Activated naive CD4-positive, alpha-beta T cell treated with anti-CD3 and anti-CD28 coated beads for 36 hours (primary cell): ENCODE measurements at places on chromosomes 5 and 9. TPM values are rescaled to one million over a fixed set of nuclear protein-coding genes. Genes with fewer than 3 reads are reported as not detected.

GRCh38 chr5:10262121-10262774 is 12.2 kb downstream of the CCT5 start:
- peaks cover 55% of the 10 kb centered on the region for H3K36me3 ChIP-seq
- H3K4me1 ChIP-seq = peaks cover 15% of the 10 kb centered on the region
- H3K4me3 ChIP-seq = no peak overlapping the region
- no peaks in the 10 kb centered on the region for H3K27me3 ChIP-seq

DNA sequence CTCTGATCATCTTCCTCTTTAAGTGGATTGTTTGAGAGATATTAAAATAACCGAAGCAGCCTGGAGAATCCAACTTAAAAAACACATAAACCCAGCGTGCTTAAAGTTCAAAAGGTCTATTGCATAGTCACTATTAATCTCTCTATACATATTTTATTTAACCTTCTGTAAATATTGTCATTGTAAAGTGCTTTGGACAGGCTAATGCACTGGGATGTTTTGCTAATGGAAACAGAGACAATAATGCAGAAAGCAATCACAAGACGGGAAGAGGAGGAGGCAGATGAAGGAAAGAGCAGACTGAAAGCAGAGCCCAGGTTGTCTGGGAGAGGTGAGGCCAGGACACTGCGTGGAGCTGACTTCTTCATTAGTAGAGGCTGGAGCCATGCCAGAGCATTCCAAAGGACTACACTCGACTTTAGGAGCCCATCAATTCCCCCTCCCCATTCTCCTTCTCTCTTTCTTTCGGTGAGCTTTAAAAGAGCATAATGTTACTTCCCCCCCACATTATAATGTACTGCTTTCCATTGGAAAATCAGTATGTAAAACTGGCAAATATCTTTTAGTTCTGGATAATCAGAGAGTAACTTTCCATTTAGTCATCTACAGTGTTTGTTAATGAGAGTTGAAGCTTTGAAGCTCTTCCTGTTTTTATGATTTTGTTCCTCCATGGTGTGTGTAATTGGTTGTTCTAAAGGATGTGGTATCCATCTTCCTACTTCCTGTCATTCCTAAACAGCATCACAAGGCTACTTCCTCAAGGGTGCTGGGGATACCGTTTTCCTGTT is 307.3 kb upstream of the MPDZ start:
- no peak overlapping the region for H3K27ac ChIP-seq
- no peaks in the 10 kb centered on the region for H3K4me1 ChIP-seq
- H3K27me3 ChIP-seq = no peaks in the 10 kb centered on the region
- no peaks in the 10 kb centered on the region for H3K36me3 ChIP-seq
- no peak for DNase-seq

- H3K27me3 ChIP-seq = no peaks in the 10 kb centered on the region
- peaks cover 1% of the 10 kb centered on the region for H3K36me3 ChIP-seq
- DNase-seq = no peak
- no peak overlapping the region for H3K4me3 ChIP-seq
Measured at GRCh38 chr5:8905021-8905420, 640.9 kb downstream of the SEMA5A start.

DNA sequence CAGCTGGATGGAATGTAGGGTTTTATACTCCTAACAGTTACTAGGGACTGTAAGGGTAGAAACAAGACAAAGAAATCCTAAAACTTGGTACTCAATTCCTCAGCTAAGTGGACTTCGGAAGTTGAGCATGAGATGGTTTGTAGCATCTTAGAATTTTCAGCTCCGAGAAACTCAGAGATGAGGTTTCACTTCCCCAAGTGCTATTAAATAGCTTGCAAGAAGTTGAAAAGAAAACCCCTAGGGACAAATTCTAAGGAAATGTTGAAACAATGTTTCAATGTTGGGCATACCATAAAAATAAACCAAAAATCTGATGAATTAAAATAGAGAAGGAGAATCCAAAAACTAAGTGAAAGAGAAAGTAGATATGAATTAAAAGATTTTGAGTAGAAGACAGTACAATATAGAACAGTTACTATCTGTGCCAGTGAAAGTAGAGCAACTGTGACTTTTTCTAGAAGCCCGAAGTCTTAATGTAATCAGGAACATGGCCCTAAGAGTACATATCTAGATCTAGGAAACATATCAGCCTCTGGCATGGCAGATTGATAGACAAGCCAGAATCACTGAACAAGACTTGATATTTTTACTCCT is 308.6 kb upstream of the RGMB start:
- no peak overlapping the region for H3K4me3 ChIP-seq
- DNase-seq = no peak
- no peaks in the 10 kb centered on the region for H3K36me3 ChIP-seq
- no peaks in the 10 kb centered on the region for H3K4me1 ChIP-seq

GRCh38 chr9:18074041-18074440 is 399.9 kb upstream of the ADAMTSL1 start:
- no peak for DNase-seq
- H3K27ac ChIP-seq = no peak overlapping the region
- no peak overlapping the region for H3K4me3 ChIP-seq
- H3K27me3 ChIP-seq = peaks cover 2% of the 10 kb centered on the region

DNA sequence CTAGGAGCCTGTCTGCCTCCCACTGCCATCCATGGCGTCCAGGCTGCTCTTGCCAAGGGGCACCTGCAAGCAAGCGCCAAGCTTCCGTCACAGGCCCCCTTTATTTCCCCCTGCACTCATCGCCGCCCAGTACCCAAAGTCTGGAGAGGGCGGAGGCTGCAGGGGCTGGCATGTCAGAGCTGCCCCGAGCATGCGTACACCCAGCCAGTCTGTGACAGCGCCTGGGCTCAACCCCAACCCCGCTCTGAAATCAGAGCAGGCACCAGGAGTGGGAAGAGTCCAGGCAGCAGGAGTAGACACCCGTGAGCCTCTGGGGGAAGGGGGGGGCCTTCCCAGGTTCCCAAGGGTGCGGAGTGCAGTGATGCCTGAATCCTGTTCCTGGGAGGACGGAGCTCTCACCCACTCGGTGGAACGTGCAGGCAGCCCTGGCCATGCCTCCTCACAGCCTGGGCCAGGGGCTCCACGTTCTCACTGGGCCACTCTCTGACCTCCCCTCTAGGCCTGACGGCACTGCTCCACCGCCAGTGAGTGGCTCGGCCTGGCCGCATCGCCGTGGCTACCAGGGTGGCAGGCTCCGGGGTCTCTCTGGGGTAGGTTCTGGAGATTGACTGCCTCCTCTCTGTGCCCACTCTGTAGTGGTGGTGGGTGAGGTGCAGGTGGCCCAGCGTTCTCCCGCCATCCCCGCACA is 469.0 kb downstream of the CDH9 start:
- no peak for DNase-seq
- H3K36me3 ChIP-seq = no peaks in the 10 kb centered on the region
- H3K27ac ChIP-seq = no peak overlapping the region
- no peaks in the 10 kb centered on the region for H3K4me1 ChIP-seq

The CNTFR gene
- not detected for total RNA-seq

The NXNL2 gene
- total RNA-seq = not detected

The FOXD4L3 gene
- total RNA-seq = not detected

- DNase-seq = no peak
- peaks cover 14% of the 10 kb centered on the region for H3K36me3 ChIP-seq
- peak overlapping the region; percentile 33 for H3K4me3 ChIP-seq
- peaks cover 23% of the 10 kb centered on the region for H3K4me1 ChIP-seq
- no peak overlapping the region for H3K27ac ChIP-seq
Measured at GRCh38 chr9:129801504-129801903, 1.5 kb upstream of the TOR1B start.

The WNK2 gene
- total RNA-seq = 5.2 TPM

GRCh38 chr5:9765419-9766140 is 135.4 kb upstream of the TAS2R1 start:
- H3K27me3 ChIP-seq = no peaks in the 10 kb centered on the region
- no peak for DNase-seq
- H3K4me1 ChIP-seq = no peaks in the 10 kb centered on the region

The PCDH1 gene
- not detected for total RNA-seq

DNA sequence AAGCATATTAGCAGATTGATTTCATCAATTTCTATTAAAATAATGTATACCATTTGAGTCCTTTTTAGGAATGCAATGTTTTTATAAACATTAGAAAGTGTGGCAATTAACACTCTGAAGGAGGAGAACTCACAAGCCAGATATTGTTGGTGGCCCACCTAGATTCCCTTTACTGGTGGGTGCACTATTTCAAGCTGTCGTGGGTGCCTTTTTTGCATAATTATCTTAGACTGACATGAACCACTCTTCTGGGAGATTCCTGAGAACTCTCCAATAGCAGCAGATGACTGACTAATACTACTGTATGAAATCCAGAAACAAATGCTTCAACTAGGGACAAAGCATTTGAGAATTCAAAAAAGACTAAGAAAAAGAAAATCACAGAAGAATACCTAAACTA is 526.0 kb downstream of the CDH18 start:
- no peak for DNase-seq
- no peaks in the 10 kb centered on the region for H3K4me1 ChIP-seq
- H3K4me3 ChIP-seq = no peak overlapping the region
- no peak overlapping the region for H3K27ac ChIP-seq
- H3K27me3 ChIP-seq = no peaks in the 10 kb centered on the region

GRCh38 chr9:79695531-79696175 is 123.9 kb downstream of the TLE4 start:
- no peaks in the 10 kb centered on the region for H3K36me3 ChIP-seq
- no peak for DNase-seq
- H3K27ac ChIP-seq = no peak overlapping the region
- H3K4me1 ChIP-seq = peaks cover 59% of the 10 kb centered on the region
- H3K27me3 ChIP-seq = no peaks in the 10 kb centered on the region
- no peak overlapping the region for H3K4me3 ChIP-seq

DNA sequence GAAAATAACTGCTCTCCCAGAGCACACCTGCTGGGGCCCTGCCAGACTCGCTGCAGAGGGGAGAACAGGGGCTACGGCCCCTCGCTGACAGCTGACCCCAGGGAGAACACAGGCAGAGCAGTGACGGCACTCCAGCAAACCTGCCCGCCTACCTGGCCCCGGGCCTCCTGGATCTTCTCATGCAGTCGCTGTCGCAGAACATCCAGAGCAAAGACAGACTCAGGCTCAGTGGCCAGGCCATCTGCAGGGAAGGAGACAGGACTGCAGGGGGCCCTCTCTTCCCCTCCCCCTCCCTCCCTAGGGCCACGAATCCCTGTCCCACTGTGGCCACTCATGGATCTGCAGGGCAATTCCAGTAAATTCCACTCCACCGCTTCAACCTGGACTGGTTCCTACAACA is 2.4 kb downstream of the SURF6 start:
- H3K4me1 ChIP-seq = peaks cover 34% of the 10 kb centered on the region
- no peak for DNase-seq
- peaks cover 31% of the 10 kb centered on the region for H3K36me3 ChIP-seq
- peak overlapping the region; percentile 32 for H3K4me3 ChIP-seq
- peak overlapping the region; percentile 24 for H3K27ac ChIP-seq

DNA sequence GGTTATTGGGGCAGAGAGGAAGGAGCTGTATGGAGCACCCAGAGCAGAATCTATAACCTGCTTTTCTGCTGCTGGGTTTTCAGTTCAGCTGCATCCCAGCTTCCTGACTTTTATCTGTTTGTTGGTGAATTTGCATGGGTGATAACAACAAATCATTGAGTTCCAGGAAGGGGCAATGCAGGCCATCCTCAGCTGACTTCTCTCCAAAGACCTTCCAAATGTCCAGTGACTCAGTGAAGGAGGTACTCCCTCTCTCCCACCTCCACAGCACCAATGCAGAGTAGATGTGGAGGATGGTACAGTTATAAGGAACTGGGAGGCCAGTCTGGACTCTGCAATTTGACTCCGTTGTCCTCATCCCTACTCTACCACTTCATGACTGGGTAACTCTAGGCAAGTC is 1.6 kb upstream of the TXN start:
- no peak overlapping the region for H3K27ac ChIP-seq
- no peak overlapping the region for H3K4me3 ChIP-seq
- peaks cover 20% of the 10 kb centered on the region for H3K36me3 ChIP-seq
- DNase-seq = no peak
- no peaks in the 10 kb centered on the region for H3K27me3 ChIP-seq

GRCh38 chr5:78795757-78796156 is 147.2 kb upstream of the LHFPL2 start:
- no peaks in the 10 kb centered on the region for H3K4me1 ChIP-seq
- H3K36me3 ChIP-seq = peaks cover 4% of the 10 kb centered on the region
- no peak for DNase-seq
- no peaks in the 10 kb centered on the region for H3K27me3 ChIP-seq
- H3K4me3 ChIP-seq = no peak overlapping the region
- H3K27ac ChIP-seq = no peak overlapping the region

DNA sequence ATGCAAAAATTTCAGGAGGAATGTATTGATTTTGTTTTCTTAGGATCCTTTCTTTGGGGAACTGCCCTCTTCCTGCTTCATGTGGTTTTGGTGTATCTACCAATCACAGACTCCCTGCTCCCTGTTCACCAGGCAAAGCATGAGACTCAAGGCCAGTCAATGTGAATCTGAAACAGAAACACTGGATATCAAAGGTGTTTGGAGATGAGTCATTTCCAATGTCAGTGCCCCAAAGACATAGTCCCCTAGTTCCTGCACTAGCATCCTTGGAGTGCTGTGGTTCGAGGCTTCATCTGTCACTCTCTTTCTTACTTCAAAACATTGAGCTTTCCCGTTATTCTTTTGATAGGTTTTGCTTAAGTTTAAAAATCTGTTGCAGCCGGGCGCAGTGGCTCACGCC is 8.1 kb downstream of the PPP3R2 start:
- DNase-seq = peak; percentile 32
- peaks cover 7% of the 10 kb centered on the region for H3K4me1 ChIP-seq
- H3K36me3 ChIP-seq = no peaks in the 10 kb centered on the region
- no peaks in the 10 kb centered on the region for H3K27me3 ChIP-seq
- no peak overlapping the region for H3K4me3 ChIP-seq

DNA sequence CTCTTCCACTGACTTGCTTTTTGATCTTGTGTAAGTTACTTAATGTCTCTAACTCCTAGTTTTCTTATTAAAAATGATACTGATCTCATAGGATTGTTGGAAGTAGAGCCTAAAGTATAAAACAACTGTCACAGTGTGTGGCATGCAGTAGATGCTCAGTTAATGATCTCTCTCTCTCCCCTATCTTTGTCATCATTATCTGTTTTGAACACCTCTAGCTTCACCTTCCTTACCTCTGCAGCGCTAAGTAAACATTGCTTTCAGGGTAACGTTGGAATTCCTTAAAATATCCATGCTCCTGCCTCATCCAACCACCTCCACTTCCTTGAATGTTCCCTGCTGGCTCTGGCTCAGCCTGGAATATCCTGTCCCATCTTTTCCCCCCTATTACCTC is 110.4 kb downstream of the RGS3 start:
- DNase-seq = no peak
- H3K4me3 ChIP-seq = no peak overlapping the region
- H3K4me1 ChIP-seq = peaks cover 27% of the 10 kb centered on the region
- no peaks in the 10 kb centered on the region for H3K36me3 ChIP-seq
- H3K27me3 ChIP-seq = no peaks in the 10 kb centered on the region

The LHFPL2 gene
- total RNA-seq = not detected

The PAPPA gene
- not detected for total RNA-seq

DNA sequence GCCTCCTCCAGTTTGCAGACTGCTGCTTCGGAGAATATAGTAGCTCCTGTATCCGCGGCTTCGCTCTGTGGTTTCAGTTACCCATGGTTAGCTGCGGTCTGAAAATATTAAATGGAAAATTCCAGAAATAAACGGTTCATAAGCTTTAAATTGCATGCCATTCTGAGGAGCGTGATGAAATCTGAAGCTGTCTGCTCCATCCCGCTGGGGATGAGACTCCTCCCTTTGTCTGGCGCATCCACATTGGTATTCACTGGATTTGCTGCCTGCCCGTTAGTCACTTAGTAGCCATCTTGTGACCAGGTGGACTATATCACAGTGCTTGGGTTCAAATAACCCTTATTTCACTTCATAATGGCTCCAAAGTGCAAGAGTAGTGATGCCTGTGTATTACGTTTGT is 36.3 kb downstream of the MSX2 start:
- H3K36me3 ChIP-seq = no peaks in the 10 kb centered on the region
- no peak overlapping the region for H3K27ac ChIP-seq
- DNase-seq = no peak
- H3K27me3 ChIP-seq = peaks cover 4% of the 10 kb centered on the region
